CD4-positive, CD25-positive, alpha-beta regulatory T cell (primary cell): ENCODE measurements at places on chromosomes 5 and 9.

DNA sequence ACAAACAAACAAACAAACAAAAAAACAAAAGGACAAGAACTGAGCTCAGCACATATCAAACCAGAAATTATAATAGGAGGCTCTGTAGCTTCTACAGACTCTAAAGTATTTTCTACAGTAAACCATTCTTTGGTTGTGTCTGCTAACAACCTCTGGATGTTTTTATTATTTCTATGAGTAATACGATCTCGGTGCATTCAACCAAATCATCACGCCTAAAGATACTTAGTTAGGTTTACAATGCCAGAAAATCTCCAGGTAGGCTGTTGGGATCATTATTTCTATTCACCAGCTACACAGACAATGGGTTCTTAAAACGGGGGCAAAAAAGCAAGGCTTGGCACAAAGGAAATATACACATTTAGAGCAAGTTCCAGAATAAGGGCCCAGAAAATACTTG lies 41.6 kb upstream of the ALDOB start:
- DNase-seq, result no peak

DNA sequence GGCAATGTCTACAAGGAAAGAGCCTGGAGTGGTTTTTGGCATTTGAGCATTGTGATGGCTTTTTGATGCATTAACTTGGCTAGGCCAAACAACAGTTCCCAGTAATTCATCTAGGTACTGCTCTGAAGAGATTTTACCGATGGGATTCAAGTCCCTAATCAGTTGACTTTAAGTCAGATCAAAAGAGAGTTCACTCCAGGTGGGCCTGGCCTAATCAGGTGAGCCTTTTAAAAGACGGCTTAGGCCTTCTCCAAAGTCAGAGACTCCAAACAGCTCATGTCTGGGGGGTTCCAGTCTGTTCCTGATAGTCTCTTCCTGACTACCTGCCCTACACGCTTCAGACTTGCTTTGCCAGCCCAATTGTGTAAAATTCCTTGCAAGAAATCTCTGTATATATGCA lies 53.7 kb downstream of the RIGI start:
- DNase-seq, result no peak

DNA sequence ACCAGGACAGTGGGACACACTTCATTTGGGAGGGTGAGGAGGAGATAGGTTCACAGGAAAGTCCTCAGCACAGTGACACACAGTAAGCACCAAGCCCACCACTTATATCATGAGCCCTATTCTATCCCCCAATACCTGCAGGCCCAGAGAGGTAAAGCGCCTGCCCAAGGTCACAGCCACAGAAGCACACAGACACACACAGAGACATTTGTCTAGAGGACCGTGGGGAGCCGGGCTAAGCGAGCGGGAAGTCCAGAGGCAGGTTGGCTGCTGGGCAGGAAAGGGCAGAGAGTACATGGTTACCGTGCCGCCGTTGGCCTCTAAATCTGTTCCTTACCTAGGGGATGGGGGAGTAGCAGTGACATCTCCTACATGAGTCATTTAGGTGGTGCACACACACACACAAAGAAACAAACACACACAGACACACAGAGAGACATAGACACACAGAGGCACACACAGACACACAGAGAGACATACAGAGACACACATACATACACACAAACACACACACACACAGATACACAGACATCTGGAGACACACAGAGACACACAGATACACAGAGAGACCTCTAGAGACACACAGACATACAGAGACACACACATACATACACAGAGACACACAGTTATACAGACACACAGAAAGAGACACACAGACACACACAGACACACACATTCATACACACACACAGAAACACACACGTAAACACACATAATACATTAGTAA lies 15.9 kb upstream of the DUSP1 start:
- no peak for DNase-seq

GRCh38 chr9:18824095-18824666 lies 208.8 kb downstream of the SAXO1 start:
- no peak for DNase-seq

- no peak for DNase-seq
Observed at GRCh38 chr5:119016125-119016774, 27.9 kb upstream of the DTWD2 start.

DNA sequence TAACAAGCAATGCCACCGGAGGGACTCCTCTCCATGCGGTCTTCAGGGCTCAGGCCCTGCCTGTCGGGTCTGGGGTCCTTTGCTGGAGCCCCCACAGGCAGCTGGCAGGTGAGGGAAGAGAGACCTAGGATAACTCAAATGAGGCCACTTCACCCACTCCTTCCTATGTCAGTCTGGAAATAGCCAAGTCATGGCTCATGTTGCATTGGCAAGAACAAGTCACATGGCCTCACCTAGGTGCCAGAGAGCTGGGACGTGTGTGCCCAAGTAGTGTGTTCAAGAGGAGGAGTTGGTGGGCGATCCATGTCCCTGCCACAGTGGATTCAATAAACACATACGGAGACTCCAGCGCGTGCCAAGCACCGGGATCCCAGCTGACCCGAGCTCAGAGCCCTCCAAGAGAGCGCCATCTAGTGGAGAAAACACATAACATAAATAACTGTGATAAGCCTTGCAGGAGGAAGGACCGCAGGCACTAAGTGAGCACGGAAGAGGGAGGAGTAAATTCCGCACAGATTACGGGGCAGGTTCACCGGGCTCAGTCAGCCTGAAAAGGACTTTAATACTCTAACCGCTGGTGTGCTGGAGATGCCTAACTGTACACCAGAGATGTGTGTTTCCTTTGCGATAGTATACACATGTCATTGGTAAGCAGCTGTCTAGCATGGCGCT lies 580.8 kb downstream of the CCDC171 start:
- no peak for DNase-seq

DNA sequence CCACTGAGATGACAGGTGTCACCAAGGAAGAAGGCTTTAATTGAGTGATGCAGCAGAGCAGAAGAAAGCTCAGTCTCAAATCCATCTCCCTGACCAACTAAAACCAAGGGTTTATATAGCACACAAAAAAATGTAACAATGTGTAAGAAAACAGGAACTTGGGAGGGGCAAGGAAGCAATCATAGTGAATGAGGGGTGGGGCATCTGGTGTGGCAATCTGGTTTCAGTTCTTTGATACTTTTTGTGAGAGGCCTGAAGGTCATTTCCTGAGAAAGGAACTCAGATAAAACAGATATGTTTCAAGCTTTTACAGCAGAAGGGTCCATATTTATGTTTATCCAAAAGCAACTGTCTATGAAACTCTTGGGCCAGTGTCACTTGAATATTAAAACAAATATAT lies 19.7 kb downstream of the CD180 start:
- DNase-seq, result peak; percentile 69

DNA sequence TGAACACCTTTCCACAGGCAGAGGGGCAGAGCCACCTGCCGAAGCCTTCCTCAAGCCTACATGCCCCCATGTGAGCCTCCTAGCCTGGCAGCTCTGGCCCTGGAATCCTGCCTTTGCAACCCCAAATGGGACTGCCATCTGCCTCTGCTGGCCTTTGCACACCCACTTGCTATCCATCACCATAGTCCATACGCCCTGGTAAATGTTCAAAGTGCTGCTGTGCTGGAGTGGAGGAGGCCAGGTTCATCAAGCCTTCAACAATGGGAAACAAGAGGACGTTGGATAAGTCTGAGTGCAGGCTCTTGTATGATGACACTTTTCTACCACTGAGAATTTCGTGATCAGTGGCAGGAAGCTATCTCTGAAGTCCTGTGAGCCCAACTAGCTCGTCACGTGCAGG lies 159.8 kb downstream of the MED10 start:
- DNase-seq, result no peak

DNA sequence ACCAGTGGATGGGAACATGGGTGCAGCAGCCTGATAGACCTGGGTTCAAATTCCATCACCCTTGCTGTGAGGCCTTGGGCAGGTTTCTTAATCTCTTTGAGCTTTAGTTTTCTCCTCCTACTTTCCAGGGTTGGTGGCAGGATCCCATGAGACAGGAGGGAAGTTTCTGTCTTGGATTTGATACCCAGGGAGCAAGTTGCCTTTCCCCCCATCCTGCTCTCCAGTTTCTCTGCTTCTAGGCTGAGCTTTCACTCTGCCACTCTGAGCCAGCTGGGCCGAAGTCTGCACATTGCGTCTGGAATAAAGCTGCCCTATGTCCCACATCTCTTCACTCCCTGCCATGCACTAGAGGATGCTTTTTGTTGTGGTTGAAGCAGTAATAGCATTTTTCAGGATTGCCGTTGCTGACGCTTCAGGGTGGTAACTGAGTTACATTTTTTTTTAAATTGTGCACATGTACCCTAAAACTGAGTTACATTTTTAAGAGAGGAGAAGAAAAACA lies 40.5 kb upstream of the ANGPTL2 start:
- DNase-seq, result no peak
